ENCODE measurements at places on chromosomes 4 and X.

DNA sequence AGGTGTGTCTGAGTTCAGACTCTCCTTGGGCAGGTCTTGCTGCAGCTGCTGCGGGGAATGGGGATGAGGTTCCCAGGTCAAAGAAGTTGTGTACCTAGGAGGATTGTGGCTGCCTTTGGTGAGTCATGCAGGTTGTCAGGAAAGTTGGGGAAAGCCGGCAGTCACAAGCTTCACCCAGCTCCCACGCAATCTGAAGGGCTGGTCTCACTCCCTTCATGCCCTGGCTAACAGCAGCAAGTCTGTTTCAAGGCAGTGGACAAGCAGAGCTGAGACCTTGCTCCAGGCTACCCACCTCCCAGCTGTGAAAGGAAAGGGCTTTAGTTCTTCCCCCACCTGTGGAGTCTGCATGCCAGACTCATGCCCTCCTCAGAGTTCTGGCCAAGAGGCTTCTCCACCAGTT, 287.2 kb downstream of the DTHD1 start:
- no peak for DNase-seq

GRCh38 chrX:148940411-148940996, 440.1 kb downstream of the AFF2 start:
- no peak for DNase-seq

DNA sequence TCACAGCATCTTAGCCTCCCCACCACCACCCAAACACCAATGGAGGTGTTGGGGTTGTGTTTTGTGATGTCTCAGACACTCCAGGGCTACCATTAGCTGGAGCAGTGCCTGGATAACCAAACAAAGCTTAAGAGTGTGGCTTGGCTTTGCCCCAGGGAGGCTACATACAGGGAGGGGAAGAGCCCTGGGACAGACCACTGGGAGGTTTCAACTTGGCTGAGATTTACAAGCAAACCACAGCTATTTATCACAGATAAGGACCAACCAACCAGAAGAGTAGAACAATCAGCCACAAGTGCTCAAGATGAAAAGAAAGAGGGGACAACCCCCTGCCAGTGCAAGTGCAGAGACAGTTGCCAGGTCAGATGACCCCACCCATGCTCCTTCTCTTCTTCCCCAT, 24.1 kb downstream of the SOX3 start:
- no peak for DNase-seq

DNA sequence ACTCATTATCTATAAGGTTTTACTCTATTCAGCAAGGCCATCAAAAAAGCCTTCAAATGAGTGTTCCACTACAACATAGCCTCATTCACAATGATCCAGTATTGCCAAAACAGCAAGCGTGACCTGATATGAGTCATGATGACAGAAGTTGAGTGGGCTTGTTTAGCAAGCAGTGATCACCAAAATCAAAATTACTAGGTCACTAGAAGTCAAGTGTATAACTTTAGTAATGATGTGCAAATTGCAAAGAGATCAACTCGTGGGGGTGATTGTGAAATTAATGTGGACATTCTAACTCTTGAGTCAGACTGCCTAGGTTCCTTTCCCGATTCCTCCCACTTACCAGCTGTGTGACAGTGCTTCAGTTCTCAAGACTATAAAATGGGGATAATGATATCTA, 124.5 kb downstream of the CHM start:
- no peak for DNase-seq

GRCh38 chrX:17836830-17837229, 24.3 kb downstream of the RAI2 start:
- DNase-seq, result no peak

DNA sequence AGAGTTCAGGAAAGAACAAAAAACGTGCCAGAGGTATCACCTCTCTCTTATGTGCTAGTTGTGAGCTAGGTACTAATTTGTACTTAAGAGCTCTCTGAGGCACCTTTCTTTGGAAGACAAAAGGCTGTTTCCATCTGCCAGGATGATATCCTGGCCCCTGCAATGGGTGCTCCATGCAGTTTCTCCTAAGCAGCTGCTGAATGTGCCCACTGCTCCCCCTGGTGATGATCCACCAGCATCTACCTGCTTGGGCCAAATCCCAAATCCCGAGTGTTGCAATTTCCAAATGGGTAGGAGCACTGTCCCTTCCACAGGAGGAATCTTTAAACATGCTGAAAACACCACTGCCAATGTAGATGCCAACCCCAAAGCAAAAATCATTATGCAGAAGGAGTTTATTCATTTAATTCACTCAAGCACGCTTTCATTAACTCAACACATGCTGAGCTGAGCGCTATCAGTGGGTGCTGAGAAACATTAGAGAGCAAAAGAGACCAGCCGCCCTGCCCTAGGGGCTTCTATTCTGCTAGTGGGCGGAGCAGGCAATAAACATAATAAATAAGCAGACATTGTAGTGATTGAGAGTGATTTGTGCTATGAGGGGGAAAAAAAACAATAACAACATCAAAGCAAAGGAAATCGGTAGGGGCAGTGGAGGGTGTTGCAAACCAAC, 69.6 kb upstream of the C4orf50 start:
- no peak for DNase-seq

- DNase-seq, result no peak
These were observed 99.0 kb downstream of the FIP1L1 start for GRCh38 chr4:53476232-53477037.

DNA sequence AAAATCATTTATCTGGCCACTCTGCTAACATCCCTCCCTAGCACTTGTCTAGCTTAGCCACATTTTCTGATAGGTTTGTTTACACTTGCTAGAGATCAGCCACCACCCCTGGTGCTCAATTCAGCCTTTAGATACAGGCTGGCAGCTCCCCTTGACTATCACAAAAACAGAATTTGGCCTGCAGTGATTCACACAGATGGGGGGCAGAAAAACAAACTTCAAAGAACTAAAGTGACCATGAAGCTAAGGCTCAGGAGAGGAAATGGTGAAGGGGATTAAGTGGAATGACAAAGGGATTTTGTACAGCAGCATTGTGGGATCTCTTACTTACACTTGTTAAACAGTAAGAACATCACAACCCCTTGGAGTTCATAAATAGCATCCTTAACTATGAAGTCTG, 1718.0 kb upstream of the PCDH7 start:
- DNase-seq, result no peak

Measured in mesenteric fat pad (tissue), 1 donor.